ENCODE measurements at places on chromosomes 6 and 20.

DNA sequence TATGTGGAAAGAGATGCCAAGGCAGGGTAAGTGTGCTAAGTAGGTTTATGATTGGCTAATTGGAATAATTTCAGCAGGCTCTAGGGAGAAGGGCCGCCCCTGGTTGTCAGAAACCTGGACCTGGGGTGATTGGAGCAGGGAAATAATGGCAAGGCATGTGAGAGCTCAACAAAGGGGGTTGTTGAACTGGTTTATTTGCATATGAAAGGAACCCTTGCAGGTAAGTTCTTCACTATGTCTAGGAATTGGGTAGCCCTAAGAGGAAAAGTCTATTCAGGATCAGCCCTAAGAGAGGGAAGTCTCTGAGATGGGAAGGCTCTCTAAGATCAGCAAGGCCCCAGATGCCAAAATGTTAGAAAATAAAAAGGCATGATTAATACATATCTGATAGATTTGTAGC, 175.4 kb upstream of the PRND start:
- DNase-seq, result no peak

DNA sequence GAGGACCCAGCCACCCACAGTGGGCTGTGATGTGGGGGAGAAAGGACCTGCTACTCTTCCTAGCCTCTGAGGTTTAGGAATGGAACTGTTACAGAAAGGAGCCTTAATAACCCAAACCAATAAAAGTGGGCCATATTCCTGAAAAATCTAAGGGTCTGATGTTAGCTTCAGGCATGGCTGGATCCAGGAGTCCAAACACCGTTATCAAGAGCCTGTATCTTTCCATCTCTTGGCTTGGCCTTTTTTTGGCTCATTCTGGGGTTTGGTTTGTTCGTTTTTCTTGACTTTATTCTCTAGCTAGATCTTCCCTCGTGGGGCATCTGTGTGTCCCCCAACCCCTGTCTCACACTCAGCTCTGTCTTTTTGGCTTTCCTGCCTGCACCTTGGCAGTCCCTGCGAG, 38.7 kb downstream of the CDH4 start:
- DNase-seq, result no peak

GRCh38 chr6:56862415-56863175, 92.3 kb upstream of the BEND6 start:
- no peak for DNase-seq

DNA sequence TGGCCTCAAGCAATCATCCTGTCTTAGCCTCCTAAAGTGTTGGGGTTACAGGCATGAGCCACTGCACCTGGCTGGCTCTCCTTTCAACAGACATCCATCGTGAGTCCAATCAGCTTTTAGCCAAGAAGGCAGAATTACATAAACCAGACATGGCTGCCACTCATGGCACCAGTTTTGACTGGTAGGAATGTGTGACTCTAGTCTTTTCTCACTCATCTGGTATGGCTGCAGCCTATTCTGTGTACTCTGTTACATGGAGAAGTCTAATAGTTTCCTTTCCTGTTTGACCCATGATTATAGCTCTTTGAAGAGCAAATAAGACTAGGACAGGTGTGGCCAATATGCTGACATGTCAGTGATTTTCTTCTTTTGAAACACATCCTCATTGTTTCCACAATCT, 27.0 kb upstream of the RNF144B start:
- DNase-seq, result no peak

DNA sequence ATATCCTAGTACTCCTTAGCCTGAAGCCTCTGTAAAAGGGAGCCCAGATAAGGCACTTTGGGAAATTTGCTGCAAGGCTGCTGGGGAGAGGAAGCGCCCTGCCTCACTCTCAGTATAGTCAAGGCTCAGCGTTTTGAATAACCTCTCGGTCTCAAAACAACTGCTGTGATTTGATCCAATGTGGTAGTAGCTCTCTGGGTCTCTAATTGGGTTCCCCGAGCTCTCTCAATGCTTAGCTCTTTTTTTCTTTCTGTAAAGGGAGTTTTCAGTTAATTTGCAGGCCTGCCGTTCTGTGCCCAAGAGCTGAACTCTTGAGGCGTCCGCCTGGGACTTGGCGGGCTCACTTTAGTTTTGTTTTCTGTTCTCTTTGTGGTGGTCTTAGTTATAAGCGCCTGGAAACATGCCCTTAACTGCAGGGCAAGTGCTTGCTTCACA, 41.2 kb downstream of the ZHX3 start:
- no peak for DNase-seq

GRCh38 chr6:40550202-40551101, 36.7 kb downstream of the LRFN2 start:
- peak; percentile 12 for DNase-seq

- no peak for DNase-seq
These were observed 57.4 kb upstream of the EMILIN3 start for GRCh38 chr20:41424011-41424410.

DNA sequence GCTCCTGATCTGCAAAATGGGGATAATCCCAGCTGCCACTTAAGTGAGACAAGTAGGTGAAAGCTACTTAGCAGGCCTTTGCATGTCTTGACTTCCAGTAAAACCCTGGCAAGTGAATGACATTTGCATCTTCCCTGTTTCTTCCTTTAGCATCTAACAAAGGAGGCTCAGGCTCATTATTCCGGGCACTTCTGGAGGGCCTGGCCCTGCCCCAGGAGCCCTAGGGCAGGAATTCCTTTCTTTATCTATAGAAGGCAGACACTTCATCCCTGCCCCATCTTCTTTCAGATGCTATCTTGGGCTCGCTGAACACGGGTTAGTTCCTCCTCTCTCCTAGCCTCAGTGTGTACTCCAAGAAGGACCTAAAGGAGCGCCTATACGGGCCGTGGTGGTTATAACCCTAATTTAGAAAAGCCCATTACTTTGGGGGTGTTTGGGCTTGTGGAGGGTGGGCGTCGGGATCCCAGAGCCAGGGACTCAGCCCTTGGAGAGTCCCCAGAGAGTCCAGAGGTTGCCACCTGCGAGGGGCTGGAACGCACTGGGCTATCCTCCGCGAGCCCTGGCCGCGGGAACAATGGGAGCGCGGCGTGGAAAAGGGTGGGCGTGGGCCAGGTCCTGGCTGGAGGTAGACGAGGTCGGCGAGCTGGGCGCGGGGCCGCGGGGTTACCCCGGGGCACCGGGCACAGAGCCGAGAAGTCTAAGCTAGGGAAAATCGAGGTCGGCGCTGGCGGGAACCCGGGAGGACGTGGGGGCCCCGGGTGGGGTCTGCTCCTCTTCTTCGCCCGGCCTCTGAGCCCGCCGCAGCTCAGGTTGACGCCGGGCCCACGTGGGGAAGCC, 62.8 kb upstream of the EPB41L1 start:
- DNase-seq, result no peak

- no peak for DNase-seq
These were observed 76.1 kb upstream of the MANEA start for GRCh38 chr6:95501032-95501904.

DNA sequence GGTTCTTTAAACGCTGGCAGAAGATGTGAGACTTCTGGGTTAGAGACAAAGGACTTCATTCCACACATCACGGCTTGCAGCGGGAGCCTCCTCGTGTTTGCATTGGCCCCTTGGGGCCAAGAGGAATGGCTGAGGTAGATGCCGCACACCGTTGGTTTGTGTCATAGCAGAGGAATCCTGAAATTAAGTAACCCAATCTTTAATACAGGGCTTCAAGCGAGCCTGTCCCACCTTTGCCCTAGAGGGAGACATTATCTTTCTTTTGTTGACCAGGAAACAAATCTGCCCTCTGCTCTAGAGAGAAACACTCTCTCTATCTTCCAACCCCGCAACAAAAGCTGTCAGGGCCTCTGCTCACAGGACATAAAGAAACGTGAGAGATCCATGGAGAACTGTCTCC, 277.5 kb upstream of the ZFP64 start:
- DNase-seq, result no peak

DNA sequence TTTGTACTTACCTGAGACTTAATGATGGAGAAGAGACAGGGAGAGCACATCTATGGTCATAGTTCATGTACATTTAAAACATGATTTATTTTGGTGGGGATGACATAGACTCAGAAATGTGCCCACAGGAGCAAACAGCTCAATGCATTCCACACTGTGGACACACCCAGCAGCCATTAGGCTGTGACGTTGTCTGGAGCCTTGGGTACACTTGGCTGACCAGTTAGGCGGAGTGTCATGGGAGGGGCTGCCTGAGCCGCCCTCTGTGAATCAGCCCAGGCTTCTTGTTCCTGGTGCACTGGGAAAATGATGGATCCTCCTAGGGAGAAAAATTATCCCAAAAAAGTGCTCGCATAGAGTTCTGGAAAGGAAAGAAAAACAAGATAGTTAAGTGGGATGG, 231.0 kb upstream of the GMDS start:
- DNase-seq, result no peak

DNA sequence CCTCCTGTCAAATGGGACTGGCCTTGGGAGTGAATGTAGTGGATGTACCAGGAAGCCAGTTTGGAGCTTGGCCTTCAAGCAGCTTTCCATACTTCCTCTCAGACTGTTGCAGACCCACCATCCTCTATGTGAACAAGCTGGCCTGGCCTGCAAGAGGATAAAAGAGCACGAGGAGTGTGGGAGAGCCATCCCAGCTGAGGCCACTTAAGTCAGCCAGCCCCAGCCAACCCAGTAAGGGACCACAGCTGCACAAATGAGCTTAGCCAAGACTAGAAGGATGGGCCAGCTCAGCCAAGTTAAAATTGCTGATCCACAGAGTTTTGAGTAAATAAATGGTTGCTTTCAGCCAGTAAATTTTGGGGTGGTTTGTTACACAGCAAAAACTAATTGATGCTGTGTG, 156.9 kb upstream of the SOX4 start:
- DNase-seq, result no peak

GRCh38 chr20:40319741-40320516, 369.1 kb downstream of the MAFB start:
- DNase-seq, result no peak

- no peak for DNase-seq
These were observed 21.1 kb downstream of the ELOVL2 start for GRCh38 chr6:11023032-11023431.

DNA sequence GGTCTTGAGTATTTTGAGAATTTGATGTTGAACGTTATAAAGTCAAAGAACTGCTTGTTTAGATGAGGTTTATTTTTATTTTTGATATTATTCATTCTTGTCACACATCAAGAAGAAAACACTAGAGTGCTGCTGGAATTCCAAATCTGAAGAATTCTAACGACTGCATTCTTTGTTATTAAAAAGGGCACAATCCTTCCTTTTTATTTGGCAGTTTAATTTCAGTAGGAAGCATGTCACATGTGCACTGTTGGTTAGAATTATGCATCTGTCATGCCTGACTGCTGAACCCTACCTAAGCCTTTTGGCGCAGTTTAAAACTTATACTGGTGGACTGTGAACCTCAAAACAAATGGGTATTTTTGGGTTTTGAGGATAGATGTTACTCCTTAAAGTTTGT, 4.0 kb downstream of the ID4 start:
- DNase-seq, result no peak

GRCh38 chr20:10536531-10536930, 101.4 kb downstream of the SLX4IP start:
- DNase-seq, result peak; percentile 42

- no peak for DNase-seq
These were observed 40.3 kb downstream of the KIF6 start for GRCh38 chr6:39684790-39685488.

- peak; percentile 50 for DNase-seq
These were observed 19.0 kb upstream of the TLDC2 start for GRCh38 chr20:36856691-36857635.

GRCh38 chr6:7078856-7079255, 28.9 kb upstream of the RREB1 start:
- no peak for DNase-seq

- DNase-seq, result no peak
These were observed 80.8 kb upstream of the FUCA2 start for GRCh38 chr6:143592335-143592734.

- DNase-seq, result no peak
These were observed 297.5 kb downstream of the ADGB start for GRCh38 chr6:146896062-146896813.

DNA sequence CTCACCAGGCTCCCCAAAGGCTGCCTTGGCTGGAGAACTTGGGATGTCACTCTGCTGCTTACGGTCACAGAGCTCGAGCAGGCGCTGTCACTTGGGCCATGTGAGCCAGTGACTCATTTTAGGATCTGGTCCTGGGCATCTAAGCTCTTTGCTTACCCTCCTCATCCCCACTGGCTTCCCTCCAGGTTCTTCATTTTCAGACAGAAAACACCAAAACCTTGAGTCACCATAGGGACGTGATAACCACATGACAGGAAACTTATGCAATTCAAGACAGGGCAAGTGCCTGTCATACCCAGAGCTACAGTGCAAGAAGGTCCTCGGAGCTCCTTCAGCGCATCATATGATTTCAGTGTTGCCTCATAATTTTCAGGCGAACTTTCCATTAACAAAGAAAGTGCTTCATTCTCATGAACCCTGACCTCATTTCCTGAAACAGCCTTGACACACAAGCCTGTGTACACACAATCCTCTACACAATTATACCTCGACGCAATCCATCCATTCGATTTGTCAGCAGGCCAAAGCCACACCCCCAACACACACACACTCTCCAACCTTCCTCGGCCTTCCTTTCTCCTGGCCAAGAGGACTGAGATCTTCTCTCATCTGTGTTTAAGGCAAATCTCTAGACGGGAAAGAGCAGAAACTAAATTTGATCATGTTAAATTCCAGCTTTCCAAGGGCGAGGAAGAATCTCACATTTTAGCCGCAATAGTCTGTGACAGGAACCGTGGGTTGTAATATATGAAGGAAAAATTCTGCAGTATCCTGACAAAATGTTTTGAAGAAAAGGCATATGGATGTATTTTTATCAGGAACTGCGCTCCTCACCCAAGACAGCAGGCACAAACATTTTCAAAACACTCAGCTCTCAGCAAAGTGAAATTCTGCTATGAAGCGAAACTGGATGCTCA, 25.3 kb downstream of the TBC1D7 start:
- DNase-seq, result peak; percentile 74

All from activated CD4-positive, alpha-beta memory T cell treated with anti-CD3 and anti-CD28 coated beads for 36 hours (primary cell).